ENCODE measurements at places on chromosomes 5 and 9.

GRCh38 chr9:130701059-130702022 is 7.8 kb downstream of the EXOSC2 start:
- DNase-seq = no peak

- no peak for DNase-seq
Measured at GRCh38 chr5:68709239-68709638, 384.6 kb upstream of the SLC30A5 start.

GRCh38 chr5:141001844-141002604 is 35.7 kb downstream of the PCDHAC2 start:
- no peak for DNase-seq

DNA sequence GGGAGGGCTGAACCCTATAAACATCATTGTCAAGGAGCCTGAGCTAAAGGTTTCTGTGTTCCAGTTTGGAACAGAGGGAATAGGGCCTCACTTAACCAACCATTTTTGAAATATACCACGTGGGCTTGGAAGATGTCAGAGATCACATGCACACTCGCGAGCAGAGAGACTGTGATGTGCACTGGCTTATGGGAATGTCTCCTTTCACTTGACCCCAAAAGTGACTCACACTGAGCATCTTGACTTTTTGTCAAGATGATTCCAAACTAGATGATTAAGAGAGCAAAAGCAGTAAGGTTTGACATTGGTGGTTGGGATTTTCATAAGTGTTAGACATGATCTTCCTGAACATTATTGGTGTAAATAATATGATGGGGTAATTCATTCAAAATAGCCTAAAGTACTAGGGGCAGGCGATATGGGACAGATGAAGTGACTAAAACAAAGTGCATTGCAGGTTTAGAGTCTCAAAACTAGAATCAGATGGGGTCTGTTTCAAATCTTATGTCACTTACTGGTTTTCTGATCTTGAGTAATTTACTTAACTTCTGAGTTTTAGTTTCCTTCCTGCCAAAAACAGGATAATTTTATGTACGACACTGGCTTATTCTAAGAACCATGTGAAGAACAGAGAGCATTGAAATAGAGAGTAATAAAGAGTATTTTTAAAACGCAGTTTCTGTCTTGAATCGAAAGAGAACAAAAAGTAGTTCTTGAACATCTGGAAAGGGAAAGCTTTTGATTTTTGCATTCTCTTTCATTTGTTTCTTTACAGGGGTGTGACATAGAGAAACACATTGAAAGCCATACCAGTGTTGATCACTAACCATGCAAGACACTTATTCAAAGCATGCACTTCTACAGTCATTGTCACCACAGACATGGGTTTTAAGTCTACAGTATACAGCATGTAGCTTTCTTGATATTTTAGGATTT is 383.0 kb downstream of the DIRAS2 start:
- DNase-seq = no peak

- no peak for DNase-seq
Measured at GRCh38 chr9:29974197-29974596, 2400.9 kb upstream of the C9orf72 start.

DNA sequence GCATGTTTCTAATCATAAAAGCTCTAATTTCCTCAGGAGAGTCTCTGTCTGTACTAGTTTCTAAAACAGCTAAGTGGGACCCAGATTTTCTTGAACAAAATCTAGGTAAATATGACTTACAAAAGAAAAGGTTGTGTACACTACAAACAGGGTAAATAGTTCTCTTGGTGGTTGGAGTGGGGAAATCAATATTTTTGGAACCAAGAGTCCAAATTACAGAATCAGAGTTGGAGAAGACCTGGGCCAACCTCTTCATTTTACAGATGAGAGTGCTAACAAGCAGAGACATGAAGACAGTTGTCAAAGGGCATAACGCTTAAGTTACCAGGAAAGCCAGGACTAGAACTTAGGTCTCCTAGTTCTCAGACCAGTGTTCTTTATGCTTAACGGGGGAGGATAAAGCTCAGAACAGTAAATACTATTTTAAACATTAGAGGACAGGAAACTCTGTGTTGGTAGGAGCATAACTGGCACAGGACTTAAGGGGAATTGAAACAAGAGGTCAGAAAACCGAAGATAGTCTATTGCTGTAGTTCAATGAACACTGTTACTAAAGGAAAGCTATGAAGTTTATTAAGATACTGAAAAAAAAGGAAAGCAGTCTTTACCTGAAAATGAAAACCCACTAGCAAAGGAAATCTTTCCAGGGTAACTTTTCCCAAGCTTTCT is 9.3 kb upstream of the GOLGA1 start:
- DNase-seq = no peak

- DNase-seq = no peak
Measured at GRCh38 chr9:4748612-4749011, 7.6 kb upstream of the AK3 start.

GRCh38 chr5:117621921-117622320 is 1047.3 kb upstream of the SEMA6A start:
- no peak for DNase-seq

DNA sequence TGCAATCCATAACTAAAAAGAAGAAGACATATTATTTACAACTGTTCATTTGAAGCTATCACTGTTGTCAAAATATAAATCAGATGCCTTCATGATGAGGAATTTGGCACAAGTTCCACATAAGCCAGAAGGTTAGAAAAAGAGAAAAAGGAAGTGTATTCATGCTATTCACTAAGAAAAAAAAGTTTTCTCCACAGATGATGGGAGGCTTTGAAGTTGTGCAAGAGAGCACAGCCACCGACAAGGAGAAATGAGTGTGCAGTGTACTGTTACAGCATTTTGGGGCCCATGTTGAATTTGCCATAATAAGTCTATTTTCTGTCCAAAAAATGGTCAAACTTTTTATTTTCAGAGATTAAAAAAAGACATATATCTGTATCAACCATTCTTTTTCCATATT is 32.9 kb upstream of the IFNK start:
- DNase-seq = no peak

- DNase-seq = no peak
Measured at GRCh38 chr5:139278540-139279274, 14.8 kb upstream of the MATR3 start.

DNA sequence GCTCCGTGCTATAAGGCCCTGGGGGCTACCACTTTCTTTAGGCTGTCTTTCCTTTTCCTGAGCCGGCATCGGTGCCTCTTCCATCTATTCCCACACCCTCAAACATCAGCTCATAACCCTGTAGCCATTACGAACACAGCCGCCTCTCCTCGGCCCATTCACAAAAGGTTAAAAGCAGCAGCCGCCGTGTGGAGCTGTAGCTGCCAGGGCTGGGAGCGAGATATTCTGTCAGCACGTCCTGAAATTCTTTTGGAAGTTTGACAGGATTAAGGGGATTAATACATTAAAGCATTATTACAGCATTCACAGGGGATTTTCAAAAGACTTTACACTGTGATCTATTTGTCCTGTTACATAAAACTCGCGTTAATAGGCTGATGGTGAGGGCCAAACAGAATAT is 428.2 kb downstream of the CDK5RAP2 start:
- DNase-seq = no peak

DNA sequence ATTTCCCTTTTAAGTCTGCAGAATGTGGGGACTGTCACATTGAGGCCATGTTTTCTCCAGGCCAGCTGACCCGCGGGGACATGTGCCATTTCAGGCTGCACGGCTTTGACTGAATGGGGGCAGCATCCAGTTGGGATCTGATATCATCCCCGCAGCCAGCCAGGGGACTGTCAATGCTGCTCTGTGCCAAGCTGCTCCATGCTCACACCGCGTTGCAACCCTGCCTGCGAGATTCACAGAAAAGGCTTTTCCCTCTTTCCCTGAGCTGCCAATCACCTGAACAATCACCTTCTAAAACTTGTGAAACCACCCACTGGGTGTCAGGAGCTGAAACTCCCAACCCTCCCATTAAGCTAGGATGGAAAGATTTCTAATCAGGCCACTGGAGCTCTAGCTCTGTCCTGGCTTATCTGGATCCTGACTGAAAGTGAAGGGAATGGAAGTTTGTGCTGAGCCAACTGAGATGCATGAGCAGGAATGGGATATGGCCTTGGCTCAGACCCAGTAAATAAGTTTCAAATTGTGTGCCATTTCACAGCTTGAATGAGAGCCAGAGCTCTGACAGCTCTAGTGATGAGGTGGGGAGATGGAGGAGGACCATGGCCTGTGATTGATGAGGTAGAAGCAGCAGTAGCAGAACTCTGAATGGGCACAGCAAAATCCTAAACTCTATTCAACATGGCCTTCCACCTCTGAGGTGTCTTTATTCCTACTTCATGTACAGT is 34.5 kb upstream of the ZNF366 start:
- no peak for DNase-seq

GRCh38 chr9:92949266-92949982 is 2.1 kb downstream of the FGD3 start:
- no peak for DNase-seq

GRCh38 chr9:19026375-19026774 is 6.6 kb downstream of the SAXO1 start:
- no peak for DNase-seq

GRCh38 chr5:132389051-132389331 is 19.5 kb downstream of the SLC22A5 start:
- DNase-seq = no peak

DNA sequence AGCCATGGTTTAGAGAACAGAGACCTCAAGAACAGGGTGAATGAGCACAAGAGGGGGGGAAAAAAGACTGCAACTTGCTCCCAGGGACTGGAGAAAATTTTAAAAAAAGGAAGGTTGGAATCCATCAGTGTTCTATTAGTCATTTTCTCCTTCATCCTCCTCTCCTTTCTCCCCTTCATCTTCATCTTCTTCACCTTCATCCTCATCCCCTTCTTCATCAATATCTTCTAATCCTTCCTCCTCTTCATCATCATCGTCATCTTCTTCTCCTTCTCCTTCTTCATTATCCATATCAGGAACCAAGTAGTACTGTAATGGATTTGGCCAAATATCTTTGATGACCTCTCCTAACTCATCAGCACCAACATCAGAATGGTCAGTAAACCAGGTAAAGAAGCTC is 86.1 kb downstream of the LIX1 start:
- no peak for DNase-seq

DNA sequence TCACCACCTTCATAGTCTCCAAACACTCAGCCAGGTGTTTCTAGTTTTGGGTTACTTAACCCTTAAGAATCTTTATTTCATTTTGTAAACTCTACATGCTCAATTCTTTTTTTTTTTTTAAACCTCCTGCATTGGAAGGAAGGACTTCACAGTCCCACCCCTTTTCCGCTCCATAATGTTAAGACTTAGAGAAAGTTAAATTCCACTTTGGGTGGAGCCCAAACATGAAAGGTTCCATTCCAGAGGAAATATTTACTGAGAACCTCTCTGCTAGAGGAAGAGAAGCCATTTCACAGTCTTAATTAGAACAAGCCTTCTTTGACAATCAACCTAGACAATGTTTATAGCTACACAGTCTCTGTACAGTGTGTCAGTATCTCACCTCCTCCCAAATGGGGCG is 312.3 kb downstream of the MLLT3 start:
- no peak for DNase-seq

GRCh38 chr5:157821822-157822622 is 36.9 kb downstream of the CLINT1 start:
- no peak for DNase-seq

DNA sequence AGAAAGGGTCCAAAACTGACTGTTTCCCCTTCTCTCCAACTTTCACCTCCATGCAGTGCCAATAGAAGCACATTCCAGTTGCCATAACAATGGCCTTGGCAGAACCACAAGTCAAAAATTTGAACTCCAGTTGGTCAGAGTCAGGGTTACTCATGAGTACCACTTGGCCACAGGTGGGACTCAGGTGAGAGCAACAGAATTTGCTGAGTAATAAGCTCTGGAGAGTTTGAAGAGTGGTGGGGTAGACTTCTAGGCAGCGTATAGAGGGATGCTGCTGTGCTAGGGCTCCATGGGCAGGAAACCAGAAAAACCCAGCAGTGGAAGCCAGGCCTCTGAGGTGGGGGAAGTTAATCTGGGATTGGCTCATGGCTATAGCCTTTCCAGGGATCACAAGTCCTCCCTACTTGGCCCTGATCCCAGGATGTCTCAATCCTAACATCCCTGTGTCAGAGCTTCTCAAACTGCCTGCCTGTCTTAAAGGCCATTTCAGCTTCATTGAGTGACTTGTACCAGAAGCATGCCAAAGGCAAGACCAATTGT is 30.2 kb downstream of the SNX18 start:
- no peak for DNase-seq

DNA sequence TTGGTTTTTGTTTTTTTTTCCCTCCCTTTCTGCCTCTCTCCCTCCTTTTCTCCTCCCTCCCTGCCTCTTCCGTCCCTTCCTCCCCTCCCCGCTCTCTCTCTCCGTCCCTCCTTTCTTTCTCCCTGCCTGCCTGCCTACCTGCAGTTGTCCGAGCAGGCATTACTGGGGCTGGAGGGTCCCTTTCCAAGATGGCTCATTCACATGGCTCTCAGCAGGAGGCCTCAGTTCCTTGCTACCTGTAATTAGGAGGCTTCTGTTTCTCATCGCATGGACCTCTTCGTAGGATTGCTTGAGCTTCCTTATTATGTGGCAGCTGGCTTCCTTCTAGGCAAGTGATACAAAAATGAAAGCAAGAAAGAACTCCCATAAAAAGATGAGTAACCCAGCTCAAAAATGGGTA is 8.0 kb downstream of the RGS3 start:
- no peak for DNase-seq
